ENCODE measurements at places on chromosomes 7 and 10.

DNA sequence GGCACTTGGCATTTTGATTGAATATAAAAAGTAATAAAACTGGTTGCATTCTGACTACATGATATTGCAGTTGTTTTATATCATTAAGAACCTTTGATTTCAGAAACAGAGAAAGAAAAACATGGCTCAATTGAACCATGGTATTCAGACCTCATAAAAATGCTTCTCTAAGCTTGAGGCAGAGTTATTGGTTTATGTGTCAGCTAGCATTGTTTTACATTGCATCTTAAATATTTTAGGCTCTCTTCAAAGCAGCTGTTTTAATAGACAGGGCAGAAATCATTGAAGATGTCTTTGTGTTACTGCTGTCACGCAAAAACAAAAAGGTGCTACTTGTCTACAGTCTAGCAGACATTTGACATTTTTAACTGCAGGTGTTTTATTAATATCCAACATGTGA lies 299.2 kb downstream of the EXOC4 start:
- DNase-seq, result no peak

- no peak for DNase-seq
Observed at GRCh38 chr7:123872908-123873307, 27.9 kb downstream of the HYAL4 start.

GRCh38 chr10:91409869-91410637 lies at the start of gene HECTD2:
Gene HECTD2 (plus strand): TSS chr10:91410344. CDS start chr10:91410439, 95 bp downstream.
- DNase-seq, result no peak

DNA sequence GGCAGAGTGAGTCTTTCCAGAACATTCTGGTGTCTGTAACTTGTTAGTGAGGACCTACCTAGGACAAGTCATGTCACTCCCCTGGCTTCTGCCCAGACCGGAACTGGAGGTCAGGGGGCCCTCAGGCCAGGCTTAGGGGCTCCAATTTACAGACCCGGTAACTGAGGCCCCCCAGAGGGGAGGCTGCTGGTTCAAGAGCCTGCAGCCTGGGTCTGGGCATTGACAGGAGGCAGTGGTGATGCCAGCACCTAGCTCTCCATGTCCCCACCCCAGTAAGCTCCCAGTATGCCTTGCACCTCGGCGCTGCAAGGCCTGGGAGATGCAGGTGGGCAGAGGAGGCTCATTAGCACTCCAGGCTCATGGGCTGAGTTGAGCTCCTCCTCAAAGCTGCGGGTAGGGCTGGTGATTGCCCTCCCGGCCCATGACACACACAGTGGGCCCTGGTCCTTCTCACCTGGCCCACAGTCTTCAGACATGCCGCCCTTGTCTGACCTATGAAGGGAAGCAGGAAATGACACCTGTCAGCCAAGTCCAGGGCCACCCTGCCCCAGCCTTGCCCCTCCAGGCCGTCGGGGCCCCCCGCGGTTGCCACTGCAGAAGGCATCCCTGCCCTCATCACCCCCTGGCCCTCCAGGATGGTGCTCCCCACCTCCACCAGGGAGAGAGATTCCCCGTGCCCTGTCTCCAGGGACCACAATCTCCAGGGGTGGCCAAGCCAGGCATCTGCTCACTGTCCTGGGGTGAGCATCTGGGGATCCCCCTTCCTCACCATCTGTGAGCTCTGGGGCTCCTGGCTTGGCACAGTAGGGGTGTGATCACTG lies 88.3 kb upstream of the TMEM248 start:
- no peak for DNase-seq

DNA sequence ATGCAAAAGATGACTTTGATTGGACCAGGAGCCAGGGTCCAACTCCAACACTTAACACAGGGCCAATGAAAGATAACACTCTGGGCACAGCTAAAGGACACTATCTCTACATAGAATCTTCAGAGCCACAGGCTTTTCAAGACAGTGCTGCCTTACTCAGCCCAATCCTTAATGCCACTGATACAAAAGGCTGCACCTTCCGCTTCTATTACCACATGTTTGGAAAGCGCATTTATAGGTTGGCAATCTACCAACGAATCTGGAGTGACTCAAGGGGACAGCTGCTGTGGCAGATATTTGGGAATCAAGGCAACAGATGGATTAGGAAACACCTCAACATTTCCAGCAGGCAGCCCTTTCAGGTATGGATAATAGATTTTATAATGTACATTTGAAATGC lies 160.7 kb downstream of the MALRD1 start:
- no peak for DNase-seq
